ENCODE measurements at places on chromosomes 6 and 20.

GRCh38 chr6:14086701-14087100, 30.9 kb upstream of the CD83 start:
- no peak for DNase-seq

- DNase-seq = peak; percentile 38
Measured at GRCh38 chr20:37392441-37393195, 46.7 kb downstream of the SRC start.

DNA sequence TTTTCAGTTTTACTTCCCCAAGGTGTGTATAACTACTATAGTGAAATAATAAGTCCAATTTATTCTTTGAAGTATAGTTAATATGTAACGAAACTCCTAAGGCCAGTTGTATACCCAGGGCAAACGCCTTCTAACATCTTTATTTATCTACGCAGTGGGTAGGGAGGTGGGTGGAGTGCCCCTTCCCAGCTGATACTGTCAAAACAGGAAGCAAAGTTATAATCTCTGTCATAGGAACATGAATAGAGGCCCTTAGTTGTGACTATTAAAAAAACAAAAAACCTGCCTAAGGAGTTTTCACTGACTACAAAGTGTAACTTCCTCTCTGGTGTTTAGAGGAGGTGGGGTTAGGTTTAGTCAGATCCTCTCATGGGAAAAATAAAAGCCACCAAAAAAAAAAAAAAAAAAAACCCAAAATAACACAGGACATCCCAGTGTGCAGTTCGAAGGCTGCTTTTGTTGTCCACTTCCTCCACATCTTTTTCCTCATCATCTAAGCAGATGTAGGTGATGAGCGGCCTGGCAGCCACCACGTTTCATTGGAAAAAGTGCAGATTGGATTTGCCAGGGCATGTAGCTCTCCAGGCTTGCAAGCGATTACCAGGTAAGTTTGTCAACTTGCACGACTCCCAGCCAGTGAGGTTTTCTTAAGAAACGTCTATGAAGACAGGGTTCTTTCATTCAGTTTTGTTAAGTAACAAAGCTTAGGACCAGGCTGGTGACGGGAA, 58.7 kb downstream of the UTRN start:
- peak; percentile 63 for DNase-seq

GRCh38 chr6:79373880-79374279, 139.4 kb upstream of the HMGN3 start:
- no peak for DNase-seq

- DNase-seq = no peak
Measured at GRCh38 chr6:71537717-71538116, 249.1 kb downstream of the OGFRL1 start.

DNA sequence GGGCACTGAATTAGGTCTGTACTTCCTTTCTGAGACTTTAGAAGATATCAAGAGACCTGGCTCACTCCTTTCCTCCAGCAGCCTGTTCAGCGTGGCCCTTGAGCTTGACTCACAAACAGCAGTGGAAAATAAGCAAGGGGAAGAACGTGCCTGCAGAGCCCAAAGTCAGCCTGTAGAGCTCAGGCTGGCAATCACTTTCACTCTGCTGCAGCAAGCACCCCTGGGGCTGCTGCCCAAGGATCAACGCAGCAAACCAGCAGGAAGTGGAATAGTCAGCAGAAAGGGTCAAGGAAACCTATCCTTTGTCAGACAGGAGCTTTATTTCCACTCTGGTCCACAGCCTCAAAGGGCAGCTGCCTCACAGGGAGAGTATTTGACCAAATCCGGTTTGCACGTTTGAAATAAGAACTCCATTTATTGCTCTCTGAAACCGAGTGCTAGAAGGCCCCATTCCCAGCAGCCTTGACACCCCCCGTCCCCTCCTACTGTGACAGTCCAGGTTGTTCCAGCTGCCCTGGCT, 77.4 kb downstream of the PRDM1 start:
- peak; percentile 57 for DNase-seq

DNA sequence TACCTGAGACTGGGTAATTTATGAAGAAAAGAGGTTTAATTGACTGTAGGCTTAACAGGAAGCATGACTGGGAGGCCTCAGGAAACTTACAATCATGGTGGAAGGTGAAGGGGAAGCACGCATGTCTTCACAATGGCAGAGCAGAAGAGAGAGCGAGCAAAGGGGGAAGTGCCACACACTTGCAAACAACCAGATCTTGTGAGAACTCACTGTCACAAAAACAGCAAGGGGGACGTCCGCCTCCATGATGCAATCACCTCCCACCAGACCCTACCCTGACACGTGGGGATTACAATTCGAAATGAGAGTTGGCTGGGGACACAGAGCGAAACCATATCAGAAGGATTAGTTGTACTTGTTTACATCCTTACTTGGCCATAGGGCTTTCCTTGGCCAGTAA, 49.7 kb downstream of the FIG4 start:
- DNase-seq = no peak

DNA sequence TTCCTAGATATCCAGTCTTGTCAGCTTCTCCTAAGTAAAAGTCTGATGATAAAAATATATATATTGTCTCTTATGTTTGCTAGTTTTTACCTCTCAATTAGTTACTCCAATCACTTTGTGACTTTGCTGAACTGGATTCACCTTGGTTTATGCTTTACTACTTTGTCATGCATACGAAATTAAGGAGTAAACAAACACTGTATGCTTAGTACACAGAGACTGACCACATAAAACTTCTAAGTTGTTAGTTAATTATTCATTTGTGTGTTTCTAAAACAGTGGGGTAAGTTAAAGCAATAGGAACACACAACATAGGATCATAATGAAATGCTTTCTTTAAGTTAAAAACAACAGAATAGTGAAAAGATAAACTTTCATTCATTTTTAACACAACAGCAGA, 877.3 kb upstream of the MAP3K7 start:
- no peak for DNase-seq
